ENCODE measurements at places on chromosomes 7 and 10.

- DNase-seq: no peak
Measured at GRCh38 chr7:149713061-149713730, 60.2 kb downstream of the ZNF467 start.

DNA sequence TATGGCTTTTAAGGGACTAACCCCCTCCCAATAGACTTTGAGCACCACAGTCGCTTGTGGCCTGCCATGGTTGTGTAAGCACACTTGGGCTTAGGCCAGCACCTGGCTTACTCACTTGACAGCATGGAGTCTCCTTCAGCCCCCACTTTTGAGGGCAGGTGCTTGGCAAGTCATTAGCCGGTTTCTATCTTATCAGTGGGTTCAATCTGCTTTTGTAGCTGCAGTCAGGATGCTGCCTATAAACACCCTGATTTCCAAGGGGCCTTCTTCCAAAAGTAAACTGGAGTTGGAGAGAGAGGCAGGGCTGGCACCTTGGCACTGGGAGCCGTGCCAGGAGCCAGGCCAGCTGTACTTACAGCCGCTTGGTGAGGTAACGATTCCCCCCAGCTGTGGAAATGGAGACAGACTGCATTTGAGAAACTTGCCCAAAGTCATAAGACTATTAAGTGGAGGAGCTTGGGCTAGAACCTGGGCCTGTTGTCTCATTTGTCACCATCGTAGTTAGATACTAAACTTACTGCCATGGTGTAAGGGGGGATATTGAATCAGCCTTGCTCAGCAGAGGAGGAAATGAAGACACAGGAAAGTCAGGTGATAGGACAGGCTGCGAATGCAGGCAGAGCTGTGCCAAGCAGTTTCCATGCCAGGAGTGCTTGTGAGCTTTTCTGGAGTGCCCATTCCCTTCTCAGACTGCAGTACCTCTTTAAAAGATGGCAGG is 92.2 kb upstream of the EFCAB10 start:
- no peak for DNase-seq

DNA sequence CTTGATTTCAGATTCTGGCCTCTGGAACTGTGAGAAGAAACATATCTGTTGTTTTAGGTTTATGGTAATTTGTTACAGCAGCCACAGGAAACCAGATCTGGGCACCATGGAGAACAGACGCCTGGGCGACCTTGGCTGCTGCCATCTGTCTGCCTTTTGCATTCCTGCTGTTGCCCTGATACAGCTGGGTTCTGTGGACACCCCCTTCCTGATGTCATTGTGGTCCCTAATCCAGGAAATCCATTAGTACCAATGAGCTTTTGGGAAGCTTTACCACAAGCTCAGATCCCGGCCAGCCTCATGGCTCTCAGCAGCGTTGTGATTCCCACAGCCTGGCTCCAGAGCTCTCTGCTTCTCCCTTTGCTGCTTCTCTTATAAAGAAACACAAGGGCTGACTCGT is 174.2 kb upstream of the NPS start:
- DNase-seq: no peak

DNA sequence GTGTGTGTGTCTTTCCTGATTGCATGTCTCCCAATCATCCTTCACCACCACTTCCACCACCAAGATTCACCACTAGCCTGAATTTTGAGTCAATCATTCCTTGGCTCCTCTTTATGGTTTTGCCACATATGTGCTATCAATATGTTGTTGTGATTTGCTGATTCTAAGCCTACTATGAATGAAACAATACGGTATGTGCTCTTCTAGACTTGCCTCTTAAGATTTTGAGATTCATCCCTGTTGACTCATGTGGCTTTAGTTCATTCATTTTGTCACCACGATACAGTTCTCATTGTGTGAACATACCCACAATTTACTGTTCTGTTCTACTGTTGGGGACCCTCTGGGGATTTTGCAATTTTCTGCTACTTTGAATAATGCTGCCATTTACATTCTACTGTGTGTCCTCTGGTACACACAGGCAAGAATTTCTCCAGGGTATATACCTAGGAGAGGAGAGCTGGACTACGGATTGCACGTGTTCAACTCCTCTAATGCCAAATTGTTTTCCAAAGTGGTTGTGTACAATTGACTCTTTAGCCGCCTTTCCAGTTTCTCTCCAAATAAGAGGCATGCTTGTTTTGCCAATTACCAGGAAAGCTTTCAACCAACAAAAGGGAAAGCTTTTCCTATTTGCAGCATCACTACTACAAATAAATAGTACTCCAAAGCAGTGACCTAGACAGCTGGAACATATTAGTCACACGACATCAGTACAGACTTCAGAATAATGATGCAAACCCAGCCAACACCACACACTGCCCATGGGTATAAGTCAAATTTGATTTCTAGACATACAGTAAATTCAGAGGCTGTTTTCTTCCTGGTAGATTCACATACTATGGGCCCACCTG is 30.0 kb downstream of the SGMS1 start:
- no peak for DNase-seq

- DNase-seq: no peak
Measured at GRCh38 chr7:156650042-156650441, 9.5 kb downstream of the RNF32 start.

Measured in left hindlimb (tissue), 1 donor.